ENCODE measurements at places on chromosomes 6 and 20. TPM values are rescaled to one million over a fixed set of nuclear protein-coding genes. Genes with fewer than 3 reads are reported as not detected.

DNA sequence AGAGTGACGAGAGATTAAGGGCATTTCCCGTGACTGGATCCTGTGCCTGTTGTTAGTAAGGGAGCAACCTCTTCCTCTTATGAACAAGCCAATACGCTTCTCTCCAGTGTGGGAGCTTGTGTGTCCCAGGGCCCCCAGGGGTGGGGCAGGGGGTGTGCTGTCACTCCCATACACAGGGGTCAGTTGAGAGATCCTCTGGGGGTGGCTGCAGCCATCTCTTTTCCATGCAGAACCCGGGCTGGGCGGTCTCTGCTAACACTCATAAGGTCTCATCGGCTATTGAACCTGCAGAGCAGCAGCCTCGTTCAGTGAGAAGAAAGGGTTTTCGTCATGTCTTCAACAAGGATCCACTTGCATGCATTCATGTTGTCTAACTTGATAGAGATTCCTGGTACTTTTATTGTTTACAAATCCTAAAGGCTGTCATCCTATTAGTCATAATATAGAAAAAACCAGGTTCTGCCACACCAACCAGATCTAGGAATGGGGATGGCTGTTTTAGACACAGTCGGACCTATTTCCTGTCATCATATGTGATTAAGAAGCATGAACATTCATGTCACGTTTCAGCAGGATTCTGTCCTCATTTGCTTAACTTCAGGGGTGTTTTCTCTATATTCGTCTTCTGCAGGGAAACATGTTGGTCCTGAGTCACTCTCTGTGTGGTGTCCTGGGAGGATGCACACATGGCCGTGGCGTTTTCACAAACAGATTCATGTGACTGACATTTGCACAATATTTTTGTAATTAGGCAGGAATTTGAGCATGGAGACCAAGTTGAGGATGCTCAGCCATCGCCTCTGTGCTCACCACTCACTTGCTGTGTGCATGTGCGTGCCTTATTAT, 13.3 kb upstream of the THBS2 start:
- peak; percentile 20 for DNase-seq

ASF1A gene
- 33.9 TPM for total RNA-seq

DNA sequence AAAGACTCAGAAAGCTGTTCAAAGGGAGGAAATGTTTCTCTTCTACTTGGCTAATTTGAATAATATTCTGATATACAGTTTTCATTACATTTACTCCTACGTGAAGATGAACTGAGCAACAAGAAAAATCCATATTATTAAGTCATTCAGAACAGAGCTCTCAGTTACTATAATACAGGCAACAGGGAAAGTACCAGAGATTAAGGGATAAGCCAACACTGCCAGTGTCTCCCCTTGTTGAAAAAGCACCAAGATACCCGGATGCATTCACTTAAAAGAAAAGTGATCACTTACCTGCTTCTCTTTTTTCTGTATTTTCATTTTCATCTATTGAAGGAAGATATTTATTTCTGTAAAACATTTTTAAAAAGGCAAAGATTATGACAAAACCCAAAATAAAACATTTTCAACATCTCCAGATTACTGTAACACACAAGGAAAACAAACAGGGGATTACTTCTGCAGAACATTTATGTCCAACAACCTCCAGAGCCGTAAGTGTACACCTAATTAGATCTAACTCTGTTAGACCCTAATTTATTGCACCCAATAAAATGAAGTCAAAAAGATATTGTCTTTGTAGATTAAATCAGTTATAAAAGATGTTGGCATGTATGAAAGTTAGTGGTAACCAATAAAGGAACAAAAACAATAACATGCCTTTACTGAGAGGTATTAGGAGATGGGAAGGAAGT, 67.0 kb downstream of the CHD6 start:
- no peak for DNase-seq

DNA sequence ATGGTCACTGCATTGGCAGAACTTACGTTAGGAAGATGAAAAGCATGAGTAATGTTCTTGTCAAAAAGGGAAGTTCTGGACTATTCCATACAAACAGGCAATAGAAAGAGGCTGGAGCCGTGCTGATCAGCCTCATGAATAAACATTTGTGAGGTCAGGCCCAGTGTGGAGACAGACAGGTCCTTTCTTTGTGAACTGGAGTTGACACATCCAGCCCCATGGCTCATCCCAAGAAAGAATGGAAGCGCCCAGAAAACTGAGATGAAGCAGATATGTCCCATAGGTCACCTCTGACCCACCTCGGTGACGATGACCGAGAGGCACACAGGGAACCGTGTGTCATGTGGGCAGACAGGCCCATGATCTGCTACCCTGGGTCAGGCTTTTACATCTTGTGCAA, 276.0 kb upstream of the SGK1 start:
- no peak for DNase-seq

- no peak for DNase-seq
Measured at GRCh38 chr6:142726616-142727015, 218.4 kb downstream of the HIVEP2 start.

- no peak for DNase-seq
Measured at GRCh38 chr6:46476301-46476700, 14.9 kb downstream of the RCAN2 start.

CPNE5 gene
- not detected for total RNA-seq

- DNase-seq: no peak
Measured at GRCh38 chr20:60060006-60060557, 101.9 kb downstream of the CDH26 start.

RAET1L gene
- total RNA-seq: not detected

- DNase-seq: no peak
Measured at GRCh38 chr6:111687652-111688051, 82.0 kb upstream of the TRAF3IP2 start.

MDFI gene
- total RNA-seq: 0.23 TPM

SLC18B1 gene
- total RNA-seq: 6.3 TPM

- peak; percentile 7 for DNase-seq
Measured at GRCh38 chr6:163191704-163192537, 222.6 kb upstream of the QKI start.

ENPP4 gene
- total RNA-seq: 1.9 TPM

Data from LHCN-M2 (cell line).